H1 (cell line): ENCODE measurements at places on chromosomes 3 and 15. TPM values are rescaled to one million over a fixed set of nuclear protein-coding genes. Genes with fewer than 3 reads are reported as not detected.

DNA sequence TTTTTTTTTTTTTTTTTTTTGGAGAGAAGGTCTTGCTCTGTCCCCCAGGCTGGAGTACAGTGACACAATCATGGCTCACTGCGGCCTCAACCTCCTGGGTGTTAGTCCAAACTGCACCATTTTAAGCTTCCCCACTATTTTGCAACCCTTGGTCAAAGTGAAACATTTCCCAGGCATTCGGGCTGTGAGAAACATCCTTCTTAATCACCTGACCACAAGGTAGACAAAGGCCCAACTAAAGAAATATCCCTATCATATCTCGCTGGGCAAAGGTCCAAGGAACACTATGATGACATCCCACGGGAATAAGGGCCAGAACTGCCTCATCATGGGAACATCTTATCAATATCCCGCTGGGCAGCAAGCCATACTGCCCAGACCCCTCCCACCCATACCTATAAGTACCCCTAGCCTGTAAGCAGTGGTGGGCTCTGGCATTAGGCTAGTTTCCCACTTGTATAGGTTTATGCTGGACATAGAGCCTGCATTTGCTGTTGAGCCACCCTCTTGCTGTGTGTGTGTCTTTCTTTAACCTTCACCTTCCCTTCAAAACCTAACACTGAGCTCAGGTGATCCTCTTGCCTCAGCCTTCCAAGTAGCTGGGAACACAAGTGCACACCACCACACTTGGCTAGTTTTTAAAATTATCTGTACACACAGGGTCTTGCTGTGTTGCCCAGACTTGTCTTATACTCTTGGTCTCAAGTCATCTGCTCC is 95.2 kb downstream of the SEMA5B start:
- DNase-seq: no peak

DNA sequence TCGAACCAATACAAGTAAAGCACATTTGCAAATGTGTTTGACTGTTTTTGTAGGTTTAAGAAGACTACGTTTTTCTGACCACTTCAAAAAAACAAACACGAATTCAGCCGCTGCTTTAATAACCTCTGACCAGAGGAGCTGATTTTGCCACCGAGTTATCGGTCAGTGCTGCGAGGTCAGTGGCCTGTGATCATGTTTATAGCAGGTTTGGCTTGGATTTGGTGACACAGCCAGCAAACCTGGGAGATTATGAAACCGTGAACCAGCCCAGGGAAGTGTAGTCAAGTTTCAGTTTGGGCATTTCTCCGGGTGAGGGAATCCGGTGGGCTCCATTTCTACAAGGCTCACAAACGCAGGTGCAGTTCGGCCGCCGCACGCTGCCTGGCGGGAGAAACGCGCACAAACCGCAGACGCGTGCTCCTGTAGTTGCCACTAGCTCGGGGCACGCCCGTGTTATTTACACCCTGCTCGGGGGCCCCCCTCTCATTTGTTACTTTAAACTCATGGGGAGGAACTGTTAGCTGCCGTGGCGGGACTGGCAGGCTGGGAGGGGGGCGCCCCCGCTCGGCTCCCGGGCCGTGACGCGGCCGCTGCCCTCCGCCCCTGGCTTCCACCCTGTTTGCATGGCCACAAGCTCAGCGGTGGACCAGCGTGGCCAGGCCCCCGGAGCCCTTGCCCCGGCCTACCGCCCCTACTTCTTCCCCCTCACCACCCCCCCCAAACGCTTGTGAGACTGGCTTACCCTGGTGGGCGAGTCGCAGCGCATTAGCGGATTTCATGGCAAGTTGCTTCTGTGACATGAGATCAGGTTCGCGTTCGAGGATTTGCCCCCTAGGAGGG is 13.6 kb upstream of the ONECUT1 start:
- no peak for DNase-seq

GRCh38 chr15:39819533-39819932 is 36.9 kb upstream of the FSIP1 start:
- no peak for DNase-seq

- DNase-seq: no peak
These were observed 517.2 kb downstream of the GBE1 start for GRCh38 chr3:81244231-81244630.

GRCh38 chr3:36814066-36814717 is 49.8 kb upstream of the DCLK3 start:
- no peak for DNase-seq

GRCh38 chr3:18076301-18076700 is 333.9 kb upstream of the TBC1D5 start:
- DNase-seq: no peak

DNA sequence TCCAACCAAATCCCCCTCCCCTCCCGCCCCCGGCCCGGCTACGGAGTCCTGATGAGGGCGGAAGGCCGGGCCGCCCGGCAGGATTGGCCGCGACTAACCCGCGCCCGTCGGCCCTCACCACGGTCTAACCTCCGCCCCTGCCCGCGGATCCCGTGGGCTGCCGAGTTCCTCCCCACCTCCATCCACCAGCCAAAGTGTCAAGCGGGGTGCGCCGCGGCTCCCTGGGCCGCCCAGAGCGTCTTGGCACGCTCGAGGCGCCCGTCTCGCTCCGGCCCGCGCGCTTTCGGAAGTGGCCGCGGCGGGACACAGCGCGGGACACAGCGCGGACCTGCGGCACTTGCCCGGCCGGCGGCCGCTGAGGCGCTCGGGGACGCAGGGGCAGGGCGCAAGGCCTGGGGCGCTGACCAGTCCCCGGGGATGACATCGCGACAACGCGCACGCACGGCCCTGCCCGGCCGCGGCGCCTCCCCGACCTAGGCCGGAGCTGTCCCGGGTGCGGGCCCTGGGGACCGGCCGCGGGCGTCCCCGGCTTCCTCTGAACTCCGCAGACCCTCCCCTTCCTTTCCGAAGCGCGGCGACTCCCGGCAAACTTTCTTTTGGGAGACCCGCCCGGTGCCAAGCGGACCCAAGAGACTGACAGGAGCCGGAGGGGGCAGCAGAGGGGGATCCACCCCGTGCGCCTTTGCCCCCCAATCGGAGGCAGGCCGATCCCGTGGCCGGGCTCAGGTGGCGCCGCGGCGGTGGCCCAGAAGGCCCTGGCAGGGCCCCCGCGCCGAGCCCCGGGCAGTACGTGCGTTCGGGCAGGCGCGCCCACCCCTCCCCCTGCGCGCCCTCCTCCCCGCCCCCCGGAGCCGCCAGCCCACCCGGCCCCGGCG is 112.8 kb upstream of the ICE2 start:
- peak; percentile 80 for DNase-seq

GRCh38 chr3:101184111-101184510 is 136.3 kb downstream of the IMPG2 start:
- DNase-seq: no peak

Gene ST8SIA2
- total RNA-seq: 3.2 and 4.5 TPM in 2 replicates

Gene GOLGA6A
- 0.80 and 3.3 TPM in 2 replicates for total RNA-seq

DNA sequence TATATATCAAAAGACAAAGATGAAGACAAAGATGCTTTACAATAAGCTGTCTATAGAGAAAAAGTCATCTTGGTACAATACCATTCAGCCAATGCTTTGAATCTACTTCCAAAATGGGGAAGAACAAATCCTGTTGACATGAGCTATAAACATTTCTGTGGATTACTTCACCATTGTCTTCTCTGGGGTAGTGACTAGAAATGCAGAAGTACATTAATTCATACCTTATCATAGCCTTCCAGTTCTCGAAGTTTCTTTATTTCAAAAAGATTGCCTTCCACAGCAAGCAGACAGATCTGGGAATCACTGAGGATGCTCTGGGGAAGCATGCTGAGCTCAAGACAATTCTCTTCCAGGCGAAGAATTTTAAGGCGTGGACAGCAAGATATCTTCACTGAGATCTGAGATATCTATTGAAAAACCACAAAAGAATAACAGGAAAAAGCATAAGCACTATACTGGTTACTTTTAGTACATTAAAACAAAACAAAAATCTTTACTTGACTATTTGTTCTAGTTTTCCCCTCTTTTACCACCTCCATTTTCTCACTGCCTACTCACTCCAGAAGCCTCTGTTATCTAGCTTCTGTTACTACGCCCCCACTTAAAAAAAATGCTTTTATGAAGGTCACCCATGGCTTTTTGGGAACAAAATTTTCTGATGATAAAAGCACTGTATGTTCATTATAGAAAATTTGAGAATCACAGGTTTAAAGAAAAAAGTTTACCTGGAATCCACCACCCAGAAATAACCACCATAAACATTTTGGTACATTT is 3.6 kb downstream of the LRRC57 start:
- no peak for DNase-seq

DNA sequence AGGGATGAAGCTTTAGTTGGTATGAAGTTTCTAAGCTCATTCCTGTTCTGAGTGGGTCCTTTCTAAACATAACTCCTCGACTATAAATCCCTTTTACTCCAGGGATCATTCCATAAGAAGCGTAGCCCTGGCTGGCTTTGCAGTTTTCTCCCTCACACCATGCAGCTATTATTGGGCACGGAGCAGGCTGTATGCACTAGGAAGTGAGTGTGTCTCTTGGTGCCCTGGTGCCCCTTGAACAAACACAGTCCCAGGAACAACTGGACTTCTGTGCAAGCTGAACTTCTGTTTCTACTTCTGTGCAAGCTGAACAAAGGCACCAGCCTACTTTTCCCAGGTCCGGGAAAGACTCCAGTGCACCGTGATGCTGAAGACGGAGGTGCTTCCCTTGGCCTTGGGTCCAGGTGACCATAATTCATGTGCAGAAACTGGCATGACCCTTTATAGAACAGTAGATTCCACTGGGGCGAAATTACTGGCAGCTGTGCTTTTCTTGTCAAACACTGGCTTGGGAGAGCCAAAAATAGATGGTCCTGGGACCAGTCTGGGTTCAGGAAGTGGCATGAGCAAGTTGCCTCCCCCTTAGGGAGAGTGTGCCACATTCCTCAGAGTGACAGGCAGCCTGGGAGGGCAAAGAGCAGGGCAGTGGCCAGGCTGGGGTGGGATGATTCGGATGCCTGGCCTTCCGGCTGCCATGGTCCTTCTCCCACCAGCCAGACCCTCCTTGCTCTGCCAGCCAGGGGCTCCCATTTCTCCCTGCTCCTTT is 127.2 kb downstream of the SLCO3A1 start:
- no peak for DNase-seq

Gene EPHB1
- 5.9 TPM in 2 replicates for total RNA-seq

DNA sequence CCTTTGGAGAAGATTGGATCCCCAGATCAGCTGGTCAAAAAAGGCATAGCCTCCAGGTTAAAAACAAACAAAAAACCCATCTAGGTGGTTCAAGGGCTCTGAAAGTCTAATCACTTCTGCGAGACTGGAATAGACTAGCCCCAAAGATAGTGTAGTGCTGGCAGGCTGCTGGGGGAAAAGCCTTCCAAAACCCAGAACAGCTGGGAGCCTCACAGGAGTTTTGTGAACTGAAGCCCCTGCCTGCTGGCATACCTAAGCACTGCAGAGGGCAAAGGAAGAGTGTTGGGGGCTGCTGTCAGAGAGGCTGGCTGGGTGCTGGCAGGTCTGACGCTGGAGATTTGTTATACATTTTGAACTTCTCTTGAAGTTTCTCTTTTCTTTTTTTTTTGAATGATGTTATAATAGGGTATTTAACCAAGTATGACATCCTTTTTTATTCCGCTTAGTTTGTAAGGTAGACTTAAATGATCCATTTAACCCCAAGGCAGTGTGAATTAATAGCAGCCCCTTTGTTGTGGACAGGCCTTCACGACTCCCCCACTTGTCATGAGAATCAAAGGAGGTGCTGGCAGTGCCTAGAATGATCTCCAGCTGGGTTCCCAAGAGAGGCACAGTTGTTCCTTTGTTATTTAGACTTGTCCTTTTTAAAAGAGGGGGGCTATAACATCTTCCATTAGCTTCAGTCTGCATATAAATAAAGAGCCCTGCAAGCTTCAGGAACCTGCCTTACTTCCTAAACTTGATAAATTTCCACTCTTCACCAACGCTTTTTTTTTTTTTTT is 53.9 kb downstream of the CRTC3 start:
- DNase-seq: peak; percentile 57

DNA sequence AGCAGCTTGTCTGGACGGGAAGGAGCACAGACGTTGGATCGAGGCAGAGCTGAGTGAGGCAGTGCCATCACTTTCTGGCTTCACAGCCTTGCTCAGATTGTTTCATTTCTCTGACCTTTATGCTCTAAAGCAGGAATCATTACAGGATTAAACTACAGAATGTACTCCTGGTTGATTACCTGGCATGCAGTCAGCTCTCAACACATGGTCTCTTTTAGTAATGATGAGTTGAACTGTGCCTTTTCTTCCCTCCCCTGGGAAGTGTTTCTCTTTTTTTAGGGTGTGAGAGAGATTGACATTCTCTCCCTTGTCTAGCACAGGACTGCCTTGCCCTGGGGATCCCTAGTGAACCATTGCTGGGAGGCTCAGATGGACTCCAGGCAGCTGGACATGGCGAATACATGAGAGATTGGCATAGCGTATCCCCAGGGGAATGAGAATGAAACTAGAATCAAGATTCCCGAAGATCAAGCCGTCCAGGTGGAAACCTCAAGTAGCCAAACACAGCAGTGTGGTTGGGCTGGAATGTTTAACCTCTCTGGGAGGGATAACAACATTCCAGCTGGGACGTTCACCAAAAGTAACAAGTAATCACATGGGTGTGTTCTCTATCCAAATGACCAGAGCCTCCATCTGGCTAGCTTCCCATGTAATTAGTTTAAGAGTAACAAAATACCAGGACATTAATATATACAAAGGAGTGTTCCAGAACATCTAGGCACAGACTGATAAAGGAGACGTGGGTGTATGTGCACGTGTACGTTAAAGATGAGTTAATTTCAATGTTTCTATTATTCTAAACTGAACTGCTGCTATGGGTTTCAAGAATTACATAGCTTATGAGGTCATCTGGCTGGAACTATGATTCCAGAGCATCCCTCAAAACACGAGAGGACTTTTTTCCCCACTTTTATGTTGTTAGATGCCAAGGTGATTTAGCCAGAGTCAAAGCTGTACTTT is 118.6 kb upstream of the NR2E3 start:
- no peak for DNase-seq

DNA sequence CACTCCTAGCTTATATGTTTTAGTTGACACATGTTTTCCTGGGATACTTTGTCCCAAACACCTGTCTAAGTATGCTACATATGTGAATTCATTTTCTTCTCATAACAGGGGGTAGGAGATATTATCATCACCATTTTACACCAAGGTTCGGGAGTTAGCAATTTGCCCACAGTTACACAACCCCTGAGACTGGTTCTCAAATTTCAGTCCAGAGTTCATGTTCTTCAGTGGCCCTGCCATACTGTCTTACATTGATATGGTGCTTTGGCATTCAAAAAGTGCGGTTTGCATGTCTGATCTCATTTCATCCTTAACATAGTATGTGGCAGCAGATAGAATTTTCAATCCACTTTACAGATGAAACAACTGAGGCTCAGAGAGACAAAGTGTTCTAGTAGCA is 38.4 kb downstream of the ROBO2 start:
- no peak for DNase-seq

DNA sequence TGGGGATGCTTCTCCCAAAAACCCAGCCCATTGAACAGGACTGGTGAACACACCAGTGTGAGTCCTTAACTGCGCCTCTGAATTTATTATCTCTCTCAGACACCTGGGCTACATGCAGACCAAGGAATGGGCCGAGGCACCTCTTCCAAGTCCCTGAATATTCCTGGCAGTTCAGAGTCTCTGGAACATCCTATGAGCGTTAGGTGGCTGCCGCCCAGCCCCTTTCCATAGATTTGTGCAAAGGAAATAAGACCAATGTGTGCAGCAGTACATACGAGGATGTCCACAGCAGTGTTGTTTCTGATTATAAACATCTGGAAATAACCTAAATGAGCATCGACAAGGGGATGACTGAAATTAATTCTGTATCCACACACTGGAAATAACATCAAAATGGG is 104.9 kb upstream of the RPL32 start:
- DNase-seq: no peak

GRCh38 chr3:65953301-65953812 is 85.4 kb downstream of the MAGI1 start:
- peak; percentile 57 for DNase-seq

GRCh38 chr3:39286771-39287170 is 6.9 kb upstream of the CX3CR1 start:
- no peak for DNase-seq
